SK-N-SH treated with all-trans-retinoic acid at 6 μM for 48 hours (cell line): ENCODE measurements at places on chromosomes 1 and 21.

- ATAC-seq: no peak
Measured at GRCh38 chr1:155034318-155035208, 939 bp downstream of the DCST1 start.

DNA sequence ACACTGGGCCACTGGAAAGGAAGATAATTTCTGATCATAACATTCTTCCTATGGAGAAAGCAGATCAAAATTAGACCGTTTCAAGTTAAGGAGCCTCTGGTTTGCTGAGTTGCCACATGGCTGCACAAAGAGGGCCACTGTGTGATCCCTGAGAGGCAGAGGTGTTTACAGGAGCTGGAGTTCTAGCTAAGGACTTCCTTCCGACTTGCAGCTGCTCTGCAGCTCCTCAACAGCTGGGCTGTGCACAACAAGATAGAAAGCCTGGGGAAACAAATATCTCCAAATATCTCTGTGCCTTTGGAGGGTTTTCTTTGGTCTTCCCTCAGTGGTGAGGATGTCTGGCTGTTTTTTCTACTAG, 26.8 kb downstream of the GADD45A start:
- no peak for ATAC-seq

GRCh38 chr1:200908191-200908868, 13.6 kb downstream of the INAVA start:
- ATAC-seq: no peak

DNA sequence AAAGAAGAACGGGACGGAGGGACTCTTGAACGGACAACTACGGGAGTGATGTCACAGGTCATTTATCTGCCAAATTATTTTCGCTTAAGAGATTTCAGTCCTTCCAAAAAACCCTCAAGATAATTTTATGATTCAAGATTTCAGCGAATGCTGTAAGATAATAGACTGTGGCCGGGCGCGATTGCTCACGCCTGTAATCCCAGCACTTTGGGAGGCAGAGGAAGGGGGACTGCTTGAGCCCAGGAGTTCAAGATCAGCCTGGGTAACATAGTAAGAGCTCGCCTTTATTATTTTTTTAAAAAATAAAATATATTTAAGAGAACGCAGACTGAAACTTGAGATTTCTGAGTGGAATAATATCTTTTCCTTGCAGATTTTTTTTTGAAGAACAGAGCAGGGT, 609 bp downstream of the RWDD2B start:
- peak; percentile 70 for ATAC-seq

- ATAC-seq: no peak
Measured at GRCh38 chr1:65872301-65872700, 79.6 kb downstream of the PDE4B start.

DNA sequence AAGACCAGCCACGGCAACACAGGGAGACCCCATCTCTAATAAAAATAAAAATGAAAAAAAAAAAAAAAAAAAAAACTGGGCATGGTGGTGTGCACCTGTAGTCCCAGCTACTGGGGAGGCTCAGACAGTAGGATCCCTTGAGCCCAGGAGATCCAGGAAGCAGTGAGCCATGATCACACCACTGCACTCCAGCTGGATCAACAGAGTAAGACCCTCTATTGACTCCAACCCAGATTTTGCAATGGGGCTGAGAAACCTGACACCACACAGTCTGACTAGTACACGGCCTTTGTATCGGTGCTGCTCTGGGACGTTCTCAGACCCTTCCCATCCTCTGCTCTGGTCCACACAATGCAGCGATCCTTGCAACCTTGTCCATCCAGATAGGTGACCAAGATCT, 31.8 kb downstream of the SPATA21 start:
- no peak for ATAC-seq

- ATAC-seq: peak; percentile 13; the same call in 2 of the 3 replicates
Measured at GRCh38 chr1:3553166-3553939, 58.0 kb downstream of the MEGF6 start.

DNA sequence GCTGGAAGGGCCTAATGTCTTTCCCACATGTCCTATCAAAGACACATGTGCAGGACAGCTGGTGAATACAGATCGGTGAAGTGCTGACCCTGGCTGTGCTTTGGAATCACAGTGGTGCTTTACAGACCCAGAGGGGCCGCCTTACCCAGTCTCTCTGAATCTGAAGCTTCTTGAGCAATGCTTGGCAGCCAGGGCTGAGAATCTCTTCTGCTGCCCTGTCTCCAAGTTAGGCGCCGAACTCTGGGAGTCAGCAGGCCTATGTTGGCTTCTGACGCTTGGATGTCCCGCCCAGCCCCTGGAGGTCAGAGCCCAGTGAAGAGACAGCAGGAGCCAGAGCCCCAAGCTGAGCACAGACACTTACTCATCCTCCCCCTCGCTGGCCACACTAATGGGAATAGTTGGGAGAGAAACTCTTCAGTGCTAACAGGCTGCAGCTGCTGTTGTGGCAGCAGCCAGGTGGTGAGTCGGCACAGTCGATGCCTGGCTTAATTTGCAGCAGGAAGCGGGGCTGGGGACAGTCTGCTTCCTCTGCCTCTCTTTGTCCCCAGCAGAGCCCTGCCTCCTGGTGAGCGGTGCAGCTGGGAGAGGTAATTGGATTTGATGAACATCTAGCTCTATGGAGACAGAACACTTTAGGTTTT, 68.1 kb downstream of the URB2 start:
- ATAC-seq: peak; percentile 78

- no peak for ATAC-seq
Measured at GRCh38 chr1:4595341-4596225, 58.8 kb upstream of the AJAP1 start.

GRCh38 chr1:239276051-239276450, 110.3 kb upstream of the CHRM3 start:
- ATAC-seq: no peak

DNA sequence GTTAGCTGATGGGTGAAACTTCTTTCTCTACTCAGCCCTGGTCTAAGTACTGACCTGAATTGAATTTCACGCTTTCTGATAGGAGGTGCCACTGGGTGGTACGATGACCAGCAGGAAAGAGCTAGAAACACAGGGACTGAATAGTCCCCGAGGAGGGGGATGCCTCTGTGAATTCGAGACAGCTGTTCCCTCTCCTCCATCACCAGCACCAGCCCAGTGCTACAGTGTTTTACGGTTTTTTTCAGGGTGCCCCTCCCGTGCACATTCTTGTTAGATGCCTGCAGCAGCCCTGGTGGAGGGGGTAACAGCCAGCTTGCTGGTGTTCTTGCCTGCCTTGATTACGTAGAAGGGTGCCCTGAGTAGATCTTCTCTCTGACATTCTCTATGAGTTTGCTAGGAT, 7.1 kb downstream of the HUNK start:
- no peak for ATAC-seq

GRCh38 chr1:183996396-183996795, 41.1 kb downstream of the COLGALT2 start:
- no peak; the same call in 2 of the 3 replicates for ATAC-seq
